HEK293T (cell line): ENCODE measurements at places on chromosomes 2 and 18.

DNA sequence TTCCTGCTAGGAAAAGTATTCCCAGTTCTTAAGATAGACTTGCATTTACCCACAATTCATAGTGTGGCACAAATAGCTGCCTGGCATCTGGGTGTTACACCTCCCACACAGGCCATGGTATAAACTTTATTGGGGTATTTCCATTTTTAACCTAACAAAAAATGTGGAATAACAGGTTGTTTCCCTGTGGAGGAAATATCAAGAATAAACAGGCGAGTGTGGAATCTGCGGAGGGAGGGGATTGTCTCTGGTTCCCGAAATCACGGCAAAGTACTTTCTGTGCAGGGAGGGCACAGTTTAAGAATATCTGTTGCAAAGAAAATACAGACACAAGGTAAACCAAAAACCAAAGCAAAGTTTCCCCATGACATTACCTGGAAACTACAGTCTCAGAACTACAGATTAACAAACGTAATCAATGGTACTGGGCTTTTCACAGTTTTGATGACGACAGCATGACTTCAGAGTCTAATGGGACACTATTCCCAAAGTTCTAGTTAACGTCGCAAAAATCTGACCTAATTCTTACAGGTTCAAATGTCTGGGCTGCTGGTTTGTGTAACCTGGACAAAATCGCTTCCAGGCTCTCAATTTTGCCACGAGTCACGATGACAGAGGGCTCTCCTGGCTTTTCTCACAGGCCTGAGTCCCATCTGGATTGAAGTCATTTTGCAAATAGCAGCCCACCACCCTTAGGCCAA, 1.4 kb downstream of the STARD7 start:
- DNase-seq, result no peak

DNA sequence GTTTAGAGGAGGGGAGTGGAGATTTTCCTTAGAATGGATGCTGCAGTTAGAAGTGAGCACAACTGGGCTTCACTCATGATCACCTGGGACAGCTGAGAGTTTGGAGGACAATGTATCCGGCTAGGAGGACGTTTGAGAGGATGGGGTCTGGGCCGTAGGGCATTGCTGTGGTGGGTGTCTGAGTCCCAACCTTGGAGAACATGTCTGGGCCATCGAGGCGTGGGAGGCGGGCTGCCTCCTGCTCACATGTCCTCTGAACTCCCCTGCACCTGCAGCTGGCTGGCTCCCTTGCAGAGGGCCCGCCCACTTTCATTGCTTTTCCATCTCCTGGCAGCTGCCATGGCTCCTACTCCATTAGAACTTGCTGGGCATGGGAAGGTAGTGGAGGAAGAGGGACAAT, 203.0 kb upstream of the PXDN start:
- no peak for DNase-seq

- no peak for DNase-seq
Measured at GRCh38 chr2:69034845-69035244, 21.9 kb downstream of the ANTXR1 start.

GRCh38 chr18:79385708-79386341, 9.9 kb upstream of the NFATC1 start:
- no peak for DNase-seq

DNA sequence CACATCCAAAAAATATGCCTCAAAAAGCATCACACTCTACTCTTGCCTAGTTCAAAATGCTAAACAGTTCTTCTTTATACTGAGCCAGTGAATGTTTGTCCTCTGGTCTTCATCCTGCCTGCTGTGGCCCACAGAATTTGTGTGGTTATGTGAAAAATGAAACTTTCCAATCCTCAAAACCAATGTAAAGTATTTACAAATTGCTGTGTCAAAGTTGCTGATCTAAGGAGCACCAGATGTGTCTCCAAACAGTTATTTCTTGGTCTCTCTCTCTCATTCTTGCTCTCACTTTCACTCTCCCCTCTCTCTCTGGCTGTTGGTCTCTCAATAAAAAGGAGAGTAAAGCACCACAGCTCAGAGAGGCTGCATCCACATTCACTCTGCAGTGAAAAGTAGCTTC, 23.0 kb downstream of the EPHA4 start:
- DNase-seq, result no peak

GRCh38 chr2:96359310-96359709, 23.7 kb downstream of the NCAPH start:
- no peak for DNase-seq

GRCh38 chr2:61750624-61751023, 103.2 kb downstream of the FAM161A start:
- DNase-seq, result no peak

DNA sequence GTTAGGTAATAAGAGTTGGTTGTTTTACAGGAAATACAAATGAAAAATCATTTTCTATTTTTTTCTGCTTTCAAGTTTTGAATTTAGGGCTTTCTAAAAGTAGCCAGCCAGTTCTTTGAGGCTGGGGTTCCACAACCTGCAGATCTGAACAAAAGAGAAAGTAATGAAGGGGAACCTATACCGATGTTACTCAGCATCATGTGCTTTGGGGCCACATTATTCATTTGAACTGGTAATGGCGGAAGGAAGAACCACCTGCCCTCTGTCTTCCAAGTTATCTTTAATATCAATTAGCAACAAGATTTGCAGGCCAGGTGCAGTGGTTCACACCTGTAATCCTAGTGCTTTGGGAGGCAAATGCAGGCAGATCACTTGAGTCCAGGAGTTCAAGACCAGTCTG, 12.9 kb upstream of the MRO start:
- DNase-seq, result no peak

GRCh38 chr2:71678874-71679273, 225.5 kb downstream of the DYSF start:
- no peak for DNase-seq

DNA sequence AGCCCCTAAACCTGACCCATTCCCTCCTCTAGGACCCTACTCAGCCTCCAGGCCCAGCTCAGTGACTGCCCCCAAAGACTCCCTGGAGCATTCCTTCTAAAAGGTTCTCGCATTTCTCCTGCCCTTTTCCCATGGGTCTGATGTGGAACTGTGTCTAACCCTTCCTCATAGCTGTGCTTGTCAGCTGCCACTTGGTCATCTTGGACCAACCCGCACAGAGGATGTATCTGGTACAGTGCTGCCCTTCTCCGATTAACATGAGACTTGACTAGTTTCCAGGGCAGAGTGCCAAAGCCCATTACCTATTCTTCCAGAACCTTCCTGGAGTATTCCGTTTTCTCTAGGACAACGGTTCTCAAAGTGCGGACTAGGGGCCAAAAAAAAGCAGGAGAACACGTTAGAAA, 518 bp upstream of the NFU1 start:
- no peak for DNase-seq

DNA sequence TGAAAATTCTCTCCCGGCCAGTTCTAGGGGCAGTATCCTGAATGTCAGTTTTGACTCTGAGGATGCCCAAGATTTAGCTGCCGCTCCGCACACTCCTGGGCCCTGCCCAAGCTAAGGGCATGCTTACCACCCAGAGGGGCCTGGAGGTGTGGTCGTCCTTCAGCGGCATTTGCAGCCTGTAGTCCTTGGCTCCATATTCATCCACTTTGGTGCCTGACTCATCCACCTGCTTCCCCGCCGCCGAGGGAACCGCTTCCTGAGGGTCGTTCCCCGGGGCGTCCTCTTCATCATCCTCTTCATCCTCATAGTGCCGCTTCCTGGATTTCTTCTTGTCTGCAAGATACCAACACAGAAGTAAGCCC, 577 bp downstream of the ERCC3 start:
- DNase-seq, result no peak

GRCh38 chr18:65477455-65477854, 273.4 kb upstream of the CDH7 start:
- no peak for DNase-seq

DNA sequence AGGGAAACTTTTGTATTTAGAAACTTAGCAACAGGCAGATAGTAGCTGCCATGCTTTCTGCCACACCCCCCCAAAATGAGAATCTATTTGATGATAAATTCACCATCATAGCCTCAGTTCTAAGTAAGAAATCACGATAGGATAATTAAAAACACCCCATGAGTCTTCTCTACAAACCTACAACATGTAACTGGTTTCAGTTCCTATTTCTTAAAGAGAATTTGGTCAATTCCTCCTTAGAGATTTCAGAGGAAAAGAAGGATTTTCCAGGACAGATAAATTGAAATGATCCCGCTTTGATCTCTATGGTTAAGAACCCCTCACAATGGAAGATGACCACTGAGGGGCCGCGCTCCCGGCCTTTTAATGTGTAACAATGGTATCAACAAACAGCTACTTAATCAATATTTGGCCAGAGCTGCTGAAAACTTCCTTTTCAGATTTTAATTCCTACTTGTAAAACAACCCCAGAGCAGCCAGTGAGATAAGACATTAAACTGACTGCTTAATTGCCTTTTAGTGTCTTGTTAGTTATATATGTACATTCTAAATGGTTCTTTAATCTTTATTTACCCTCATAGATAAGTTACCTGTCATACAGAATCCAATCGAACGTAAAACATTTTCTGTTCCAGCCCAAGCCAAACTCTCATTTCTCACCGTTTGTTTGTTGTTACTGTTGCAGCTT, 10.1 kb downstream of the PAX3 start:
- DNase-seq, result no peak

GRCh38 chr2:7703543-7704144, 786.4 kb downstream of the RNF144A start:
- DNase-seq, result no peak

DNA sequence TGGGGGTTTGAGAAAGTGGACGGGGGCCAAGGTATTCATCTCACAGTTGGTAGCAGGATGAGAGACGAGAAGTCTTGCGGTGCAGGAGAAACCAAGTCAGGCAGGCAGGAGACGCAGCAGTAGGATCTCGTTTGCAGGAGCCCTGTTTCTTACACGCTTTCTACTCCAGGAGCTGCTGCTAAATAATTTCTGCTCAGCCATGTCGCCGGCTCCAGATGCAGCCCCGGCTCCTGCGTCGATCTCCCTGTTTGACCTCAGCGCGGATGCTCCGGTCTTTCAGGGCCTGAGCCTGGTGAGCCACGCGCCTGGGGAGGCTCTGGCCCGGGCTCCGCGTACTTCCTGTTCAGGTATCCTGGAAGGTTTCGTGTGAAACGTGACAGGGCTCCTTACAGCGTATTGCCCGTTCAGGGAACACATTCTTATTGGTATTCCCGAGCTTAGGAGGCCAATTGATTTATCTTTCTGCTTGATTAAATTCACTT, 494 bp downstream of the ANKZF1 start:
- DNase-seq, result peak; percentile 47
